ENCODE measurements at places on chromosomes 6 and 20. TPM values are rescaled to one million over a fixed set of nuclear protein-coding genes. Genes with fewer than 3 reads are reported as not detected.

DNA sequence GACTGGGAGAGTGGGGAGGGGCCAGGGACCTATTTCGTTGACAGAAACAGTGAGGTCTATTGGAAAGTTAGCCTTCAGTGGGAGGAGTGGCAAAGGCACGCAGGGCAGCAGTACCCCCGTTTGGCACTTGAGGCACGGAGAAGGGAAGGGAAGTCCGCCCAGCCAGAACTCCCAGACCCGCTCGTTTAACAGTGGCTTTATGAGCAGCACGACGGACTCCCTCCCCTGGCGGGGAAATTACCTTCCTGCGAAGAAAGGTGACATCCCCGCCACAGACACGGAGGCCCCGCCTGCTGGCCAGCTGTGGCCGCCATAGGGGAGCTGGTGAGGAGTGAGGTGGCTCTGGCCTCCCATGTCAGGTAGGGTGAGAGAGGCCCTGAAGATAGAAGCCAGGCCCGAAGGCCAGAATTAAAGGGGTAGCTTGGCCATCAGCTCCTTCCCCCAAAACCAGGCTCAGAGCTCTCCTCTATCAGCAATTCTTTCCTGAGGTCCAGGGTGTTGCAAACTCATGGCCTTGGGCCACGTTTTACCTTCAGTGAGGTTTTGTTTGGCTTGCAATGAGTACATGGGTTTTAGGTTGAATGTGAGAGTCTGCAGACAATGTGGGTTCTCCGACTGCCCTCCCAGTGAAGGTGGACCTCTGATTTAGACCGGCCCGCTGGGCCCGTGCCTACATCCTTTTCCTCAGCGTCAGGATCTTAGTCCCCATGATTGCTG, 123.7 kb downstream of the MRPL14 start:
- H3K27me3 ChIP-seq, result peaks cover 58% of the 10 kb centered on the region
- H3K36me3 ChIP-seq, result no peaks in the 10 kb centered on the region
- H3K4me1 ChIP-seq, result peaks cover 25% of the 10 kb centered on the region
- no peak overlapping the region for H3K27ac ChIP-seq

Gene RNF8
- 31.6 TPM for total RNA-seq

DNA sequence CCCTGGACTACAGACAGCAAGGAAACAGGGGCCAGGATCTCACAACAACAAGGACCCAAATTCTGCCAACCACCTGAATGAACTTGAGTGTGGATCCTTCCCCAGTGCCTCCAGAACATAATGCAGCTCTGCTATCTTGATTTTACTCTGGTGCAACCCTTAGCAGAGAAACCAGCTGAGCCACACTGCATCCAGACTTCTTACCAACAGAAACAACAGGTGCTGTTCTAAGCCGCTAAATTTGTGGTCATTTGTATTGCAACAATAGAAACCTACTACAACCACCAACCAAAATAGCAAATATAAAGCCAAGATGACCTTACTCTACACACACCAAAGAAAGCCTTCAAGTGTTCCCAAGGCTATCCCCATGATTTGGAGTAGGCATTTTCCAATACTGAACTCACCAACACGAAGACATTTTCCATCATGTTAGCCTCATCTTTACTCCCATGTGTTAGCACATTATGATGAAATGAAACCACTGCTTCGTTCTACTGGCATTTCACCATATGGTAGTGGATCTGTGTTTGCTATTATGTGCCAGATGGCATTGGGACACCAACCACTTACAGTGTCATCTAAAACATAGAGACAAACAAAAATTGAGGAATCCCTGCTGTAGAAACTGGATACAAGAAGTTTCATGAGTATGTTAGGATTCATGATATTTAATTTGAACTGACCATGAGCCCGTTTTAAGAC, 249.8 kb upstream of the ID4 start:
- DNase-seq, result no peak
- H3K27me3 ChIP-seq, result no peaks in the 10 kb centered on the region
- H3K27ac ChIP-seq, result no peak overlapping the region
- H3K4me3 ChIP-seq, result no peak overlapping the region
- no peaks in the 10 kb centered on the region for H3K4me1 ChIP-seq

DNA sequence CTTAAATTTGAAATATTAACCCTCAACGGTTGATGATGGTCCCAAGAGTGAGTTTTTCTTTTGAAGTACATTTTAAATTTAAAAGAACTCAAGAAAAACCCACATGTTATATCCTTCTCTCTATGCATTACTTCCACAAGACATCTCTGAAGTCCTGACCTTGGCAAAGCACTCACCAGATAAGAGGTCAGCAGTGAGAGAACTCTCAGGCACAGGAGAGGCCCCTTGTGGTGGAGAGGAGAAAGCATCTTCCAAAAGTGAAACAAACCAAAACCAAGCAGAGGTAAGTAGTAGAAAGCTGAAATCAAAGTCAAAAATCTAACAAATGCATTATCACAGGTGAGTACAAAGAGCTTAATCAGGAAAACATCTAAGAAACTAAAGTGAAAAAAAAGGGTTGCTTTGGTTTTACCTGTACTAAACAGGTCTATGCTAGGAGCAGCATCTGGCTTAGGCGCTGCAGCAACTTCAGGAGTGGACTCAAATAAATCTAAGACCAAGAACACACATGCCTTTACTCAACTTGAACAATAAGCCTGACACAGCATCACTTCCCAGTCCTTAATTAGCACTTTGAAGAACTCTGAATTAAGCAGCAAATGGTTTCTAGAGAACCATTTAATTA, 80.5 kb downstream of the PRSS35 start:
- H3K27me3 ChIP-seq, result no peaks in the 10 kb centered on the region
- DNase-seq, result no peak
- peaks cover 3% of the 10 kb centered on the region for H3K36me3 ChIP-seq
- H3K27ac ChIP-seq, result no peak overlapping the region

Gene JARID2
- total RNA-seq, result 34.5 TPM

DNA sequence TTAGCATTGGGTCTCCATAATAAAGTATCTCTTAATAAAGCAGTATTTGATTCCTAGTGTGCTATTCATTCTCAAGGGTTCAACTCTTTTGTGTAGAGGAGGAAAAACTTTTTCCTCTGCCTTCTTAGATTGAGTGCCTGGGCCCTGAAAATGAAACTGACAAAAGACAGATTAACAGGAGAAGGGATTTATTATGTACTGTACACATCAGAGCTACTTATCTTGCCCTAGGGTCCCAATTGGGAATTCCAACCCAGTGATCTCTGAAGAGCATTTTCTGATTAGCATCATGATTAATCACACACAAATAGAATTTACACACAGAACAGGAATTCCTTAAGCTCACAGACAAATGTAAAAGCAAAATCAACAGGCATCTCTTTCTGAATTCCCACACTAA, 128.9 kb downstream of the CD164 start:
- H3K36me3 ChIP-seq, result peaks cover 7% of the 10 kb centered on the region
- no peak overlapping the region for H3K4me3 ChIP-seq
- no peak for DNase-seq
- H3K27me3 ChIP-seq, result peaks cover 2% of the 10 kb centered on the region

DNA sequence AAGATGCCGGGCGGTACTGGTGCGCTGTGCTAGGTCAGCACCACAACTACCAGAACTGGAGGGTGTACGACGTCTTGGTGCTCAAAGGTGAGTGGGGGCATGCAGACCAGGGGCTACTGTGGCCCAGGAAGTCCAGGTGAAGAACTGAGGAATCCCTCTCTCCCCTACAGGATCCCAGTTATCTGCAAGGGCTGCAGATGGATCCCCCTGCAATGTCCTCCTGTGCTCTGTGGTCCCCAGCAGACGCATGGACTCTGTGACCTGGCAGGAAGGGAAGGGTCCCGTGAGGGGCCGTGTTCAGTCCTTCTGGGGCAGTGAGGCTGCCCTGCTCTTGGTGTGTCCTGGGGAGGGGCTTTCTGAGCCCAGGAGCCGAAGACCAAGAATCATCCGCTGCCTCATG, 1.0 kb downstream of the LY6G6F start:
- H3K4me1 ChIP-seq, result peaks cover 12% of the 10 kb centered on the region
- no peak for DNase-seq
- H3K27me3 ChIP-seq, result no peaks in the 10 kb centered on the region
- no peak overlapping the region for H3K27ac ChIP-seq
- H3K4me3 ChIP-seq, result no peak overlapping the region

DNA sequence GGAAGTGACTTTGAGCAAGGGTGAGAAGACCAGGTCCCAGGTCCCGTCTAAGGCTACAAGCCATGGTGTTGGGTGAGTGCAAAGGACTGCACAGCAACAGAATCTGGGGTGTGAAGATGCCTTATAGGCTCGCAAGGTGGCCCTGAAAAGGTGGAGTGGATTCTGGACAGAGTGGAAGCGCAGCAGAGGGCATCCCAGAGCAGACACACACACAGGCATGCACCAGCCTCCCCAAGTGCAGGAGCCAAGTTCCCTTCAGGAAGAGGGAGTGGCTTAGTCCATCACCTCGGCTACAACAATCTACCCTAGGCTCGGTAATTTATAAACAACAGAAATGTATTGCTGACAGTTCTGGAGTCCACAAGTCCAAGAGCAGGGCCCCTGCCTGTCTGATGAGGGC, 180.1 kb upstream of the PDE10A start:
- H3K27me3 ChIP-seq, result peaks cover 5% of the 10 kb centered on the region
- peaks cover 3% of the 10 kb centered on the region for H3K36me3 ChIP-seq
- H3K4me1 ChIP-seq, result peaks cover 41% of the 10 kb centered on the region
- H3K4me3 ChIP-seq, result no peak overlapping the region
- peak overlapping the region; percentile 28 for H3K27ac ChIP-seq

DNA sequence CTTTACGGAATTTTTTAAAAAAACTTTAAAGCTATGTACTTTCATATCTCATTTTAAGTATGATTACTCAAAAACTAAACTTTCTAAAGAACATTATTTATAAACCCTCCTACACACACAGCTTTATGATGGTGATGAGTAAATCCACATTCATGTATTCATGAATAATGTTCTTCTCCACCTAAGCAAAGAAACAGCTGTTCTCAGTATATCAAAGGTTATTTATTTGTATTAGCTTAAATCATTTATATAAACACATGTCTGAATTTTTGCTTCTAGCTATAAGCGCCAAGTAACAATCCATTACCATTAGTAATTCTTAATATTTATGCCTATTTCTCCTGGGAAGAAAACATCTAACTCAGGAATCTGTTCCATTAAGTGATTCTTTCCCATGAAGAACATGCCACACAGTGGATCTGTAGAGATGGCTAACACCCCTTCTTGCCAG, 63.3 kb downstream of the SMLR1 start:
- no peak overlapping the region for H3K4me3 ChIP-seq
- no peaks in the 10 kb centered on the region for H3K27me3 ChIP-seq
- H3K36me3 ChIP-seq, result peaks cover 11% of the 10 kb centered on the region
- H3K4me1 ChIP-seq, result peaks cover 6% of the 10 kb centered on the region
- no peak overlapping the region for H3K27ac ChIP-seq
- no peak for DNase-seq

Gene TAF11
- 48.6 TPM for total RNA-seq

DNA sequence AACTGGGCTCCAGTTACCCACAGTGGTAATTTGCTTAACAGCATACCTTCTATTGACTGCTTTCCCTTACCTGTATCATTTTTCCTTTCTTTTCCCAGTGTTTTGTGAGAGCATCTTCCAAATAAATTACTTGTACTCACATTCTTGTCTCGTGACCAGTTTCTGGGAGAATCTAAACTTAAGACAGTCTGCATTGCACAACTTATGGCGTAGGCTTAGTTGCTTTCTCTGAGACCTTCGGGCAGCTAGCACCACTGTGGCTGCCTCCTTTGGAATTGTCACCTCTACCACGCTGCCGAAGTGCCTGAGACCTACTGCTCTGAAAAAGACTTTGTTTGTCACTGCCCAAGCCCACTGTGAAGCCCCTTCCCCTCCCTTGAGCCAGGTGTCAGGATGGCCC, 188.1 kb upstream of the BMP2 start:
- DNase-seq, result no peak
- no peak overlapping the region for H3K27ac ChIP-seq
- no peaks in the 10 kb centered on the region for H3K36me3 ChIP-seq
- no peak overlapping the region for H3K4me3 ChIP-seq
- H3K4me1 ChIP-seq, result peaks cover 16% of the 10 kb centered on the region

- H3K27me3 ChIP-seq, result peaks cover 6% of the 10 kb centered on the region
- no peak for DNase-seq
- no peaks in the 10 kb centered on the region for H3K4me1 ChIP-seq
- no peak overlapping the region for H3K4me3 ChIP-seq
- H3K36me3 ChIP-seq, result no peaks in the 10 kb centered on the region
- H3K27ac ChIP-seq, result no peak overlapping the region
These were observed 113.7 kb upstream of the BCLAF1 start for GRCh38 chr6:136403110-136403980.

DNA sequence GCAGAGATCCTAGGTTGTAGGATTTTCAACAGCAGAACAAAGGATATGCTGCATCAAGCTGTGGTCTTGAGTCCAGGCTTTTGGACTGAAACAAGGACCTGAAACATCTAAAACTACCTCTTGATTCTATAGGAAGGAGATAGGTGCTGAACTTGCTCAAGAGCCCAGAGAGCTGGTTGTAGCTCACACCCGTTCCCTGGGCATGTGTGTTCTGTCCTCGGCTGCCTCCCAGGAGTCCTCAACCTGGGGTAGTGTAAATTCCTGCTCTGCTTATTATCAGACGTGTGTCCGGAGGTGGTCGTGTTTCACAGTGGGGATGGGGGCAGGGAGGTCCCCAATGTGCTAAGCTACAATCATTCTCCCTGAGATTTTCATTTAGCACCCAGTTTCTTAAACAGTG, 4.8 kb downstream of the NOP56 start:
- H3K27ac ChIP-seq, result no peak overlapping the region
- H3K27me3 ChIP-seq, result peaks cover 5% of the 10 kb centered on the region
- H3K4me3 ChIP-seq, result peak overlapping the region; percentile 77
- no peak for DNase-seq
- H3K4me1 ChIP-seq, result peaks cover 30% of the 10 kb centered on the region
- H3K36me3 ChIP-seq, result peaks cover 63% of the 10 kb centered on the region

Gene OPRL1
- total RNA-seq, result 0.96 TPM

GRCh38 chr20:47773371-47773786, 11.9 kb downstream of the SULF2 start:
- peak overlapping the region; percentile 44 for H3K4me3 ChIP-seq
- H3K4me1 ChIP-seq, result peaks cover 17% of the 10 kb centered on the region
- H3K27ac ChIP-seq, result peak overlapping the region; percentile 69
- peaks cover 7% of the 10 kb centered on the region for H3K36me3 ChIP-seq
- no peaks in the 10 kb centered on the region for H3K27me3 ChIP-seq

Gene RIPPLY2
- 0.66 TPM for total RNA-seq

Gene FAM50B
- total RNA-seq, result 2.9 TPM

GRCh38 chr20:32577023-32577422, 8.1 kb downstream of the NOL4L start:
- peaks cover 44% of the 10 kb centered on the region for H3K4me1 ChIP-seq
- no peak overlapping the region for H3K27ac ChIP-seq
- peaks cover 6% of the 10 kb centered on the region for H3K27me3 ChIP-seq
- DNase-seq, result no peak
- peak overlapping the region; percentile 55 for H3K4me3 ChIP-seq

Gene OR2H1
- total RNA-seq, result not detected
